ENCODE measurements at places on chromosomes 1 and 21. TPM values are rescaled to one million over a fixed set of nuclear protein-coding genes. Genes with fewer than 3 reads are reported as not detected.

GRCh38 chr1:38135625-38136414, 89.2 kb upstream of the POU3F1 start:
- DNase-seq = no peak

DNA sequence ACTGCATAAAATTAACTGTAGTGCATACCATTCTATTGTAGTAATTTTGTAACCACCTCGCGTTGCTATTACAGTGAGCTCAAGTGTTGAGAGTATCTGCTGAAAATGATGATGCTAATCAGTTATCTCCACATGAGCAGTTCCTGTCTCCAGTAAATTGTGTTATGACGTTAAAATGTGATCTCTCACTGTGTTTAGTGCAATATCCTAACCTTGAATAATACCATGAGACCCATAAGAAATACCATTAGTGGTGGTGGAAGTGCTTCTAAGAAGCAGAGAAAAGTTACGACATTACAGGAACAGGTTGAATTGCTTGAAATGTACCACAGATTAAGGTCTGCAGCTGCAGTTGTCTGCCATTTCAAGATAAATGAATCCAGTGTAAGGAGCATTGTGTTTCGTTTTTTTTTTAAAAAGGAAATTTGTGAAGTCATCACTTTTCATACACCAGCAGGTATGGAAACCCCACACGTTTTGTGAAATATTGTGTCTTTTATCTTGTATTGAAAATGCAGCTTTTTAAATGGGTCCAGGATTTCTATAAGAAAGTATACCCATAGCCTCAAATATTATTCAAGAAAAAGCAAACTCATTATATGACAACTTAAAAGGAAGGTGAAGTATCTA, 72.5 kb downstream of the ANGPTL1 start:
- no peak for DNase-seq

- no peak for DNase-seq
These were observed 209.6 kb upstream of the JUN start for GRCh38 chr1:58993403-58993802.

DNA sequence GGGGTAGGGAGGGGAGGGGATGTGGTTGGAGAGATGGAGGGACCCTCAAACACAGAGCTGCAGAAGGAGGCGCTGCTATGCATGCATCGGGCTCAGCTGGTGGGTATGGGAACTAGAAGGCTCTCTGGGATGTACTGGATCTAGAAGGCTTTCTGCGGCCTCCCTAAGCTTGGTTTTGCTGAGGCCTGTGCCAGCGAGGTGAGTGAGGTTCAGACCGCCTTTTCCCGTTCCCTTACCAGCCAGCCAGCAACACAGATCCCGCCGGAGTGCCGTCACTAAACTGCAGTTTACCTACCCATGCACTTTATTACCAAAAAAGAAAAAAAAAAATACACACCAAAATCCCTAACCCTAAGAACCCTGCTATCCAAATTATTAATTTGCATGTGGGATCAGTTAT, 180.2 kb downstream of the PRDM16 start:
- DNase-seq = no peak

DFFB gene
- polyA plus RNA-seq = 2.6 TPM
